ENCODE measurements at places on chromosomes 5 and 9.

DNA sequence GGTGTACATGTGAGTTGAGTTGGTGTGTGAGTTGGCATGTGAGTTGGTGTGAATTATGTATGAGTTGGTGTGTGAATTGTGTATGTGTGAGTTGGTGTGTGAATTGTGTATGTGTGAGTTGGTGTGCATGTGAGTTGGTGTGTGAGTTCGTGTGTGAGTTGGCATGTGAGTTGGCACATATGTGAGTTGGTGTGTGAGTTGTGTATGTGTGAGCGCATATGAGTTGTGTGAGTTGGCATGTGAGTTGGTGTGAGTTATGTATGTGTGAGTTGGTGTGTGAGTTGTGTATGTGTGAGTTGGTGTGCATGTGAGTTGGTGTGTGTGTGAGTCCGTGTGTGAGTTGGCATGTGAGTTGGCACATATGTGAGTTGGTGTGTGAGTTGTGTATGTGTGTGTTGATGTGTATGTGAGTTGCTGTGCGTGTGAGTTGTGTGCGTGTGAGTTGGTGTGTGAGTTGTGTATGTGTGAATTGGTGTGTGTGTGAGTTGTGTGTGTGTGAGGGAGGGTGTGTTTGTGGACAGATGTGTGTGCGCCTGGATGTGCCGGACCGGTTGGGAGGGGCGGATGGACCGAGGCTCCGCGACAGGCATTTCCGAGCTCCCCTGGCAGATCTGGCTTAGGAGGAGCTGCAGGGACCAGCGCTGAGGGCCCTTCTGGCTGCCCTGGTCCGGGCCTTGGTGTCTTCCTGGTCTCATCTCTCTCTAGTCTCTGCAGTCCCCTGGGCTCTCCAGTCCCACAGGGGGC is 162.5 kb upstream of the IER5L start:
- peak; percentile 65 for DNase-seq

DNA sequence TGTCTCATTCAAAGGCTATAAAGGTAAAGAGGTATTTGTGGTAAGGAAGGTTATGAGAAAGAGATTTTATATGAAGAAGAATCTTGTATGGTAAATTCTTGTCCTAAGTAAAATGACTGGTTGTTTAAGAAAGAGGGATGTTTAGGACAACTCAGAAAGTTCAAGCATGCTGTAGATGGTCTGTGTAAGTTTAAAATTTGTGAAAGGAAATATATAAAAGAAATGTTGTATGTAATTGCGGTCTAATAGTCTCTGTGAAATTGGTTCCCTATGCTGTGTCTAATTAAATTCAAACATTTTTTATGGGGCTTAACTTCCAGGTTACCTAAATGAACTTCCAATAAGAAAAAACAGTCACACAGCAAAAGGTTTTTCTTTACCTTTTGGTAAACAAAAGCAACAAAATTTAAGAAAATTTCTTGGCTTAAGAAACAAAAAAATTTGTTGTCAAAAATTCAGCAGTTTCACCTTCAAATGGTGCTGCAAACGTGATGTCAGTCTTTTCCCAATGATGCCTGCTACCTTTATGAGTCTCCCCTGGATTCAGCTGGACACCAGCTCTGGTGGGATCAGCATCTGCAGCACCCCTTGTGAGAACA is 83.0 kb upstream of the FCN1 start:
- DNase-seq: no peak

DNA sequence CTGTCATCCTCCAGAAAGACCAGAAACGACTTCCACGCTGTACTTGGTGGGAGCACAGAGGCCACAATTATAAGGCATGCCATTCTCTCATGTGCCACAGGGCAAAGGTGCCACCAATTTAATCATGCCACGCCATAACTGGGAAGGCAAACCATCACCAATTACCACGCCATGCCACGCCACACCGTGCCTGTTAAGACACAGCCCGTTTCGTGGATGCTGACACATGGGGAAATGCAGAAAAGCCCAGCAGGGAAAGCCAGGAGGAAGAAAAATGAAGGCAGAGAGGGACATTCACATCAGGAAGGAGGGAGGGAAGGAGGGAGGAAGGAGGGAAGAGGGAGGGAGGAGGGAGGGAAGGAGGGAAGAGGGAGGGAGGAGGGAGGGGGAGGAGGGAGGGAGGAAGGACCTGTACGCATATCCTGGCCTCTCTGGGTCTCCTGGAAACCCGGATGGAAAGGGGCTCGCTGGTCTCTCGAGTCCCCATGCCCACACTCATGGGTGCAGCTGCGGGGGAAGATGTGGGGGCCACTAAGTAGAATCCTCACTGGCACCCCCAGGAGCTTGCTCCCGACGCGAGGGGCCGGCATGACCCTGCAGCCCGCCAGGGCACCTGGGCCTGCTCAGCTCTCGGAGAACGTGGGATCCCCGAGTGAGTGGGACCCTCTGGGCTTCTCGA is 61.7 kb upstream of the UBAC1 start:
- DNase-seq: no peak

DNA sequence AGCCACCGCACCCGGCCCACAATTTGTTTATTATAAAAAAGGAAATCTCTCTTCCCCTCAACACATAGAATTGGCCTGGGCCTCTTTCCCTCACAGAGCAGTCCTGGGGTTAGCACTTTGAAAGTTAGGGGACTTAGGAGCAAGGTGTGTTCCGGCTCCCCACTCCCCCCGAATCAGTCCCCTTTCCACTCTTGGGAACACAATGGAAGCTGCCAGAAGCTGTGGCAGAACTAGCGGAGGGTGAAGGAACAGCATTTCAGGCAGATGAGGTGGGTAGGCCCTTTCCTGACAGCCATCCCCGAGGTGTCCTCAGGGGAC is 16.4 kb upstream of the C5orf47 start:
- peak; percentile 61 for DNase-seq

DNA sequence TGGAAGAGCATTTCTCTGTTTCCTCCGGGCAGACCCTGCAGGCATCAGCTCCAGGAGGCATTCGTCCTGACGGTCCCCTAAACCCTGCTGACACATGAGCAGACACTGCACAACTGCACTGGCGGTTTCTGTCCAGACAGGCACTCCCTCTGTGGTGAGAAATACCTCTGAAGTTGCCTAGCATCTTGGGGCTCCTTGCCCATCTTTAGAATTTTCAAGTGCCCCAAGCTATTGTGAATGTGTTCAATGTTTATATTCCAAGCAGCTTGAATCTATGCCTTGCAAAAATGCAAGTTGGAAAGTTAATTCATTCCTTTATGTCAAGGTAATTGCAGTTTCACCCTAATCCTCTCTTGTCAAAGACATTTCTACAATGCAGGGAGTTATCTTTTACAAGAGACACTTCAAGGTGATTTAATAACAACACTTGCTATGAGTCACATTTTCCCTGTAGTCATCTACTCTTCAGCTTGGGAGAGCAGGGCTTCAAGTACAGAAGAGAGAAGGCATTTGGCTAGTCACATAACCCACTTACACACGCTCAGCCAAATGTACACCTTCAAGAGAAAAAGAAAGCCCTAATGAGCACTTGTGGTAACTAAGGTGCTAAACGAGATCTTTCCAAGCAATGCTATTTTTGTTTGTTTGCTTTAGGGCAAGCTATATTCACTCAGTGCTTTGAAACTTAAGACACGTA is 302.5 kb downstream of the MLLT3 start:
- no peak for DNase-seq

GRCh38 chr9:105421154-105421553 is 26.7 kb upstream of the FSD1L start:
- DNase-seq: no peak

- DNase-seq: no peak
Measured at GRCh38 chr5:115324021-115324420, 27.6 kb upstream of the CCDC112 start.

- no peak for DNase-seq
Measured at GRCh38 chr5:109691996-109692395, 2.3 kb downstream of the MAN2A1 start.

DNA sequence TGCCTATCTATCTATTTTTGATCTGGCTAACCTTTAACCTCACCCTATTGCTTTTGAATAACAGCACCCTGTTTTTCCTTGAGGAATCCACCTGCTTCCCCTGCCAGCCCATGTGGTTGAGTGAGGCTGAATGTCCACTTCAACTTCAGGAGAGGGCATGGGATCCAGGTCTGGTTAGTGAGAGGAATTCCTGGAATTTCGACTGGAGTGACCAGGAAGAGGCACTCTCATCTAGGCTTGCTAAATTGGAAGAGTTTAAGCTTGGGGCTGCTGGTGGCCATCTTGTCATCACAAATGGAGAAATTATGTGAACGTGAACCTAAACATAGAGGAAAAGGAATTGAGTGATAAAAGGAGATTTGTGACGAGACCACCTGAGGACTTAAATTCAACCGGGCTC is 322.1 kb downstream of the OSTF1 start:
- no peak for DNase-seq

GRCh38 chr5:148466236-148466580 is 82.5 kb downstream of the FBXO38 start:
- no peak for DNase-seq

- no peak for DNase-seq
Measured at GRCh38 chr5:53276825-53277224, 167.3 kb upstream of the MOCS2 start.

DNA sequence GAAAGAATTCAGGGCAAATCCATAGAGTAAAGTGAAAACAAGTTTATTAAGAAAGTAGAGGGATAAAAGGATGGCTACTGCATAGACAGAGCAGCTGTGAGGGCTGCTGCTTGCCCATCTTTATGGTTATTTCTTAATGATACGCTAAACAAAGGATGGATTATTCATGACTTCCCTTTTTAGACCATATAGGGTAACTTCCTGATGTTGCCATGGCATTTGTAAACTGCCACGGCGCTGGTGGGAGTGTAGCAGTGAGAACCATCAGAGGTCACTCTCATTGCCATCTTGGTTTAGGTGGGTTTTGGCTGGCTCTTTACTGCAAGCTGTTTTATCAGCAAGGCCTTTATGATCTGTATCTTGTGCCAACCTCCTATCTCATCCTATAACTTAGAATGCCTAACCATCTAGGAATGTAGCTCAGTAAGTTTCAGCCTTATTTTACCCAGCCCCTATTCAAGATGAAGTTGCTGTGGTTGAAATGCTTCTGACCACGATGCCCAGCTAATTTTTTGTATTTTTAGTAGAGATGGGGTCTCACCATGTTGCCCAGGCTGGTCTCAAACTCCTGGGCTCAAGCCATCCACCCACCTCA is 42.1 kb downstream of the RFK start:
- DNase-seq: no peak

- DNase-seq: no peak
Measured at GRCh38 chr5:159392871-159393270, 62.6 kb upstream of the IL12B start.

DNA sequence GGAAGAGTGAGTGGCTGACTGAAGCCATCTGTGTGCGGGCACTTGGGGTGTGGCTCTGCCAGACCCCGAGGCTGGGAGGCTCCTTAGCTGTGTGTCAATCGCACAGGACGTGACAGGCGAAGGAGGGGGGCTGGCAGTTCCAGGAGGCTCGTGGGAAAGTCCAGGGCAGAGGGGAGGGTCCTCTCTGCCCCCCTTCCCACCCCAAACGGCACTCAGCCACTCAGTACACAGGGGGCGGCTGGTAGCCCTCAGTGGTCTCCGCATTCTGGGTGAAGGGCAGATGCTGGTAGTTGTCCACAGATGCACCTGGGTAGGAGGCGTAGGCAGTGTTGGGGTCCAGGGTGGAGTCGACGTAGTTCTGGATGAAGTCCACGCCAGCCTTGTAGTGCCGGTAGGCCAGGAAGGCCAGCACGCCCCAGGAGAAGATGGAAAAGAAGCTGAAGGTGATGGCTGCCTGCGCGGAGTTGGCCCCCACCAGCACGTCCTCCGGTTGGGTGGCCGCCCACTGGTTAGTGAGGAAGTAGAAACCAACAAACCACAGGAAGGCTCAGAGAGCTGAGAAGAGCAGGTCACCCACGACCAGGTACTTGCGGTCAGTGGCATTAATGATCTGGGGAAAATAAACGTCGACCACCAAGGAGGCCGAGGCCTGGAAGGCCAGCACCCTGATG is 85.4 kb upstream of the CEP78 start:
- no peak for DNase-seq

DNA sequence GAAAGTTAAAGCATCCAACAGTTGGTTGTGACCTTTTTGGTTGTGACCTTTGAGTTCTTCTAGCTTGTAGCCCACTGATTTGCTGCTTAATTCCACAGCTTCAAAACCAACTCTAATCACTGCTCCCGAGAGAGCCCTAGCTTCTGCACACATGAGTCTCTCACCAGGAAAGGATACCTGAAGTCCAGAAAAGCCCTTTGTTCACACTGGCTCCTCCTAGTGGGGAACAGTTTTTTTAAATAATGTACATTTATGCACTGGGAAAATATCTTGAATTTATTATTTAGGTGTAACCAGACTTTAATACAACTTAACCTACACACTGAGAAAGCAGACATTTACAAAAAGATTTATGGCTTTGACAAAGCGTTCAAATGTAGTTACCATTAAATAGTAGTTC is 120.2 kb upstream of the CCDC152 start:
- no peak for DNase-seq

DNA sequence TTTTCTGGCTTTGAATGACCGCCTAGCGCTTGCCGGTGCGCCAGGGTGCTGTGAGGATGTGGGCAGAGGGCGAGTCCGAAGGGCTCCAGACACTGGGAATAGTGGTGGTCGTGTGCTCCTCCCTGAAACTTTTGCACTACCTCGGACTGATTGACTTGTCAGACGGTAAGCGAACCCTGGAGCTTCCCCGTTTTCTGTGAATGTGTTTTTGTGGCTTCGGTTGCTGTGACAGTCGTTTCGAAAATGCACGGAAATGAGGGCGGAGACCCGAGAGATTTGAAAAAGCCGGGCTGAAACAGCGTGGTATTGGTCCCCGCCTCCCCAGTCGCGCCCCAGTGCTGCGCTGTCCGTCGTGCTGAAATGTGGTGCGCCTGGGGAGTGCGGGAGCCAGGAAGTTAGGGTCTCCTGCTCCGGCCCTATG is 102.5 kb upstream of the GABRP start:
- DNase-seq: no peak

DNA sequence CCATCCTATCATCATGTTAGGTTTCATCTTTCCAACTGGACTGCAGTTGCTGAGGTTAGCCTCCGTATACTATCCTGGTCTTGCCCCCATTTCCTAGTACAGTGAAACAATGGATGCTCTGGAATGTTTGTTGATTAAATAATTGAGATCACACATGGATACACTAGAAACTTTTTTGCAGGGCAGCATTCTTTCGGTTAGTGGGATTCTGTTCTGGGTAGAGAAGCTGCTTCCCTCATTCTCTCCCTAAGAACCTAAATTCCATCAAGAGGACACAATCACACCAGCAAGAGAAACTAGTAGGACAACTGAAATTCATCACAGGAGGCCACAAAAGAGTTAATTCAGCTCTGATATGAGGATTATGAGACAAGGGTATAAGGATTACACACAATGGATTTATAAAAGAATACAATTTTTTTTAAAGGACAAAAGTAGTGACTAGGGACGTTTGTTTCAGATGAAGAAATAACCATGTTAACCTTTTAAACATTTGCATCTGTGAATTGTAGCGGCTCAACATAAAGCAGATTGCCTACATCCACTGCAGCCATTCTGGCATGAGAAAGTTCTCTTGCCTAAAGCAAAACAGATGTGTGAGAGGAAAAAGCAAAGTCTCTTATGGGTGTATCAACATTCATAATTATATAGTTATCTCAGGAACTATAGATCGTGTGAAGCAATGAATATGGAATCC is 162.7 kb upstream of the LHFPL2 start:
- no peak for DNase-seq

- no peak for DNase-seq
Measured at GRCh38 chr9:115208501-115208900, 90.5 kb upstream of the TNC start.

GRCh38 chr5:13143630-13144029 is 800.9 kb downstream of the DNAH5 start:
- DNase-seq: no peak

- no peak for DNase-seq
Measured at GRCh38 chr5:179416114-179416822, 71.0 kb upstream of the ADAMTS2 start.
